ENCODE measurements at places on chromosomes 16 and 17.

- no peak for DNase-seq
Observed at GRCh38 chr16:50800074-50800473, 58.2 kb downstream of the CYLD start.

- DNase-seq, result peak; percentile 22
Observed at GRCh38 chr16:24409045-24409444, 130.3 kb upstream of the RBBP6 start.

DNA sequence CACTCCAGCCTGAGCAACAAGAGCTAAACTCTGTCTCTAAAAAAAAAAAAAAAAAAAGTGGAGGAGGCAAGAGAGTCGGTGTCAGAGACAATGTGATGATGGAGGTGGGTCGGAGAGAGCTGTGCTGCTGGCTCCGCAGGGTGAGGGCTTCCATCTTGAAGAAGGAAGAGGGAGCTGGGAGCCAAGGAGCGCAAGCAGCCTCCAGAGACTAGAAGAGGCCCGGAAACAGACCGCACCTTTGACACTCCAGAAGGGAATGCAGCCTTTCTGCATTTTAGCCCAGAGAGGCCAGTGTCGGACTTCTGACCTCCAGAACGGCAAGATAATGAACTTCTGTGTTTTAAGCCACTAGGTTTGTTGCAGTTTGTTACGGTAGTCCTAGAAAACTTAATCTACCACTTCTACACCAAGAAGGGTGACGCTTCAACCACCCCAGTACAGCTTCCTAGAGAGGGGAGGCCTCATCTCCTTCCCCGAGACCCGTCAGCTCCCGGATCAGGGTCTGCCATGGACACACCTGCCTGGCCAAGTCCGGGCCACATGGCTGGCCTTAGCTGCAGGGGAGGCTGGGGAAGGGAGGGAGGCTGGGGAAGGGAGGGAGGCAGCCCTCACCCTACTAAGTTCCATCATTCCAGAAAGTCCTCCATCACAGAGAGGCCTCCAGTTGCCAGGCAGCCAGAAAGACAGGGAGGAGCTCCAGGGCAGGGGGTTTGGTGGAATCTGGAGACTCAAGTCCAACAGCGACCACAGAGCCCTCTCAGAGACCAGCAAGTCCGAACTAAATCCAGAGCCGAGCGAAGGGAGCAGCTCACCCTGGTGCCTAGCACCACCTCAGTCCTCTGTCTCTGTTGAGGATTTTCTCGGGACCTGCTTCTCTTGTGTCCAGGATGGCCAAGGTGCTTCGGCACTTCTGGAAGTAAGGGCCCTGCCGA lies 13.2 kb upstream of the RBFOX3 start:
- no peak for DNase-seq

DNA sequence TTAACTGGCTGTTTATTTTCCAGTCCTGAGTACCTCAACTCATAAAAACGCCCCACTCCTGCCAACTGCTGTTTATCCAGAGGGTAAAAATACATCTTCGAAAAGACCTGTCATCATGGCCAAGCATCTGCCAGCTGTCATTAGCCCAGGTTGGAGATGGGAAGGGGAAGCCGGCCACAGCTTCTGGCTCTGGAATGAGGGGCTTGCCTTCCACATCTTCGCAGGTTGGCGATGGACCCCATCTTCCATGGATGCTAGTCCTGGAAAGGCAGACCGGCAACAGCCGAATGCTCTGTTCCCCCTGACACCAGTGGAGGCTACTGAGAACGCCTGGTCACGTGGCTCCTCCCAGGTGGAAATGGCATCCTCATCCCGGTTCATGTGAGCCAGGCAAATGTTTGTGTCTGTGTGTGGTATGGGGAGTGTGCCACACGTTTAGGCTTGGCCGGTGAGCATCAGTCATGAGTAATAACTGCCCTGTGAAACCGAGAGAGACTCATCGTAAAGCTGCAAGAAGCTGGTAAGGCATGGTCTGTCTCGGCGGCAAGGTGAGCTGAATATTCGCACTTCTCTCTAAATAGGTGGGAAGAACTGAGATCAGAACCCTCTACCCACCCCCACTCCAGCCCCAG lies 420 bp upstream of the KRTAP17-1 start:
- peak; percentile 40 for DNase-seq

GRCh38 chr17:69105907-69106730 lies 35.6 kb downstream of the ABCA6 start:
- no peak for DNase-seq

DNA sequence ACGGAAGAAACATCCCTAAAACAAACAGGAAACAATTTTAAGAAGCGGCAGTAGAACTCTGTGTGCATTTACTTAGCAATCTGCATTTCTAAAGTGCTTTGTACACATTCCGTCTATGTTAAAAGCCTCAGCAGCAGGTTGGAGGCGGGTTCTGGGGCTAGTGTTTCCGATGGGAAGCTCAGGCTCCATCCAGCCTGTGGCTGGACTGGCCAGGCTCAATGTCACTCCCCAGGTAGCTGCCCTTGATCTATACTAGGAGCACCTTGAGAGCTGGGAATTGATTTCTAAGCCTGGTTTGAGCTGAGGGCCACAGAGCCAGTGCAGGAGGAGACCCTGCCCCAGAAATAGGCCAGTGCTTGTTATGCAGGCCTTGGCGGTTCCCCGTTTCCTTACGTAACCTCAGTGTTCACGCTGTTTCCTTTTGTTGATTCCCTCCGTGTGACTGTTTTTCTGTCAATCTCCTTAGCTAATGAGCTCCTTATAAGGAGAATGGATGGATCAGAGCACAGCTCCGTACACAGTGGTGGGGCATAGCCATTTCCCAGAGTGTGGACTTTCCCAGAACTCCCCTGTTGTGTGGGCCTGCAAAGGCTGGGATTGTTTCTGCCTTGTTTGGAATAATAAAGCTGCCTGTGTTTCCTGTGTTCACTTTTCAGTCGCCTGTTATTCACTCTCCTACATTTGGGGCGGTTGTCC lies 21.4 kb downstream of the ADORA2B start:
- peak; percentile 71 for DNase-seq

DNA sequence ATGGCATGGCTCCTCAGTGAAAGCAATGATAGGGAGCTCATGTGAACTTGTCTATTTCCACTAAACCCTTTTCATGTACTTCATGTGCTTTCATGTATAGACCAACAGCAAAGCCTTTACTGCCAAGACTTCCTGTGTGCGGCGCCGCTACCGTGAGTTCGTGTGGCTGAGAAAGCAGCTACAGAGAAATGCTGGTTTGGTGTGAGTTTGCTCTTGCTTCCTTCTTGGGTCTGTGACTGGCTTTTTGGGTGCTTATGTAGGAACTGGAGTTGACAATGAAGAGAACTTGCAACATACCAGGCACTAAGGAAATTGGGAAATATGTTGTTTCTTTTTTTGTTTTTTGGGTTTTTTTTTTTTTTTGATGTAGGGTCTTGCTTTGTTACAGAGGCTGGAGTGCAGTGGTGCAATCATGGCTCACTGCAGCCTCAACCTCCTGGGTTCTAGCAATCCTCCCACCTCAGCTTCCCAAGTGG lies 5.7 kb downstream of the SNX11 start:
- DNase-seq, result no peak

DNA sequence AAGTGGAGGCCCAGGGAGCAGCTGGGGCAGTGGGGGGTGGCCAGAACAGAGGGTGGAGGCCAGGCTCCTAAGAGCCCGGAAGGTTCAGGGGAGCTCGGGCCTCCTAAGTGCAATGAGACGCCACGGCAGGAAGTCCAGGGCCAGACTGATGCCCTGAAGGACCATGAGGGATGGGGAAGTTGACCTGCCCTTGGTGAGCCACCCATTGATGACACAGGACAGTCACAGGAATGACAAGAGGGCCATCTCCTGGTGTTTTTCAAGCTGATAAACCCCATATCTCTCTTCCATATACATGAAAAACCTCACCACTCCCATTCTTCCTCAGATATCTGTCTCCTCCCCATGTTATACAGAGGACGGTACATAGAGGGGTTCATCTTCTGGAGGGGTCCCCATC lies 5.8 kb upstream of the MRPL58 start:
- peak; percentile 10 for DNase-seq

- no peak for DNase-seq
Observed at GRCh38 chr17:72458301-72458700, 337.5 kb downstream of the SOX9 start.

GRCh38 chr17:45440161-45440778 lies 7.6 kb upstream of the ARHGAP27 start:
- peak; percentile 82 for DNase-seq

GRCh38 chr17:42342242-42343008 lies 45.8 kb downstream of the STAT3 start:
- no peak for DNase-seq

GRCh38 chr17:45645330-45645729 lies 138.8 kb upstream of the CRHR1 start:
- no peak for DNase-seq

DNA sequence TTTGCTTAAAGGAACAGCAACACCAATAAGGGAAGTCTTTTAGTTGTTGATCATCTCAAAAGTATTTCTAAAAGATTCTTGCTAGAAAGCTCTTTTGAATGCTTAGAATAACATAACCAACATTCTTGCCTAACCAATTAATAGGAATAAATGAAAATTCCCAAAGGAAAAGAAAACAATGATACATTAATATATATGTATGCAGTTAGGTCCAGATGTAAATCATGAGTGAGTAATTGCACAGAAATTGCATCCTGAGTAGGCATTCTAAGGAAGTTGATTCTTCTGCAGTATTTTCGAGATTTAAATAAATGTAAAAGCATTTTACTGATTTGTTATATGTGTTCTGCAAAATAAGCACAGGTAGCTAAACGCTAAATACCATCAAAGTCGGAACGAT lies 22.1 kb downstream of the COX10 start:
- no peak for DNase-seq

- DNase-seq, result no peak
Observed at GRCh38 chr17:17412326-17412725, 64.5 kb upstream of the MED9 start.

DNA sequence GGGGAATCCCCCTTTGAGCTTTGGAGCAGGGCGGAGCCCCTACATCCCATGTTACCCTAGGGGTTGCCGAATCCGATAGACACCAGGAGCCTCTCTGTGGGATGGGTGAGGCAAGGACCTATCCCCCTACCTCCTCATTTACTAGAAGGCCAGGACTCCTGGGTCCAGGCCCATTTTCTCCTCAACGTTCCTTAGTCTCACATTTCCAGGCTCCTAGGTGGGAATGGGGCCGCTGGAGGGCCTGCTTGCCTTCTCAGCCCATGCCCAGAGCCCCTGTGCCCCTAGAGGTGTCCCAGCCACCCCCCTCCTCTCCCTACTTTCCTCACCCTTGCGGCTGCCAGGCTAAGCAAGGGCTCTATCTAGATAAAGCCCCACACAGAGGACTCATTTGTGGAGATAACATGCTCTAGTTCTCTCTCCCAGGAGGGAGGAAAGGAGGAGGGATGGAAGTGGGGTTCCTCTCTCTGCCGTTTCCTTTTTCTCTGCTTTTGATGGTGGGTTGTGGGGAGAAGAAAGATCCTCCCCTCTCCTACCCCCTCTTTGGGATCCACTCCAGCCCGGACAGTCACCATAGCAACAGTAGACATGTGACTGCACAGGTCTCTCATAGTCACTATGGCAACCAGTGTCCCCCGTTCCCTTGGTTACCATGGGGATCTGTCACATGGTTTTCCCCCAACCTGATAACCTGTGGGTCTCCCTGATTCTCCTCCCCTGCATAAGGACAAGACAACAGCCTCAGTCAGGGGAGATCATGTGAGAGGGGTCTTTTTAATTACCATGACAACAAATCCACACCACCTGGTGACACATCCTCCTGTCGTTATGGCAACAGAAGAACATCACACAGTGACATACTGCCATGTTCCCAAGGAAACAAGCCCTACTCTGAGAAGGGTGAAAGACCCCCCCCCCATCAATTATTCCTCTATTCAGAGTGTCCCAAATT lies 5.2 kb downstream of the CACNA1G start:
- peak; percentile 60 for DNase-seq

GRCh38 chr16:89094880-89095258 lies 1.2 kb downstream of the ACSF3 start:
- DNase-seq, result no peak

DNA sequence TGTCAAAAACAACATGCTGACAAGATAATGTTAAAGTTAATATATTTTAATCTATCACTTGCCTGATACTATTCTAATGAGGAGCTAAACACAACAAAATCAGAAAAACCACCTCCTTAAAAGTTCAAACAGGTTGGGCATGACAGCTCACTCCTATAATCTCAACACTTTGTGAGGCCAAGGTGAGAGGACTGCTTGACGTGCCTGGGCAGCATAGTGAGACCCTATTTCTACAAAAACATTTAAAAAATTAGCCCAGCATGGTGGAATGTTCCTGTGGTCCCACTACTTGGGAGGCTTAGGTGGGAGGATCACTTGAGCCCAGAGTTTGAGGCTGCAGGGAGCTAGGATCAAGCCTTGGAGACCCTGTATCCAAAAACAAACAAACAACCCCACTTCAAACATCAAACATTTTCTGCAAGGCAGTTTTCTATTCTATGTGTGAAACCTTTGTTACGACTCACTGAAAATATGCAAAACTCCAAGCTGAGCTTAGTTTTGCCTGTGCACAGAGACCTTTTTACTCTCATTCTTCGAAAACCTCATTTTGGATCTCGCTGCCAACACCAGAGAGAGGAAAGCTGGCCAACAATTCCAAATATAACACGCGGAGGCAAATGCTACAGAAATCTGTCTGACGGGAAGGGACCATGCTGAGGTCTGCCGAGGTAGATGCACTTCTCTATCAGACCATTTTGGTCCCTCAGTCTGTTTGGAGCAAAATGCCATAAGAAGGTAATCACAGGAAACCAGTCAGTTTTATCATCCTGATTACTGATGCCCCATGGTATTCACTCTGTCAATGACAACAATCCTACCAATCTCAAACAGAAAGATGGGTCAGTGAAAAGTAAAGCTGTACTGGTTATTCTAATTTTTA lies 6.2 kb downstream of the PHF12 start:
- no peak for DNase-seq

GRCh38 chr16:79767421-79768275 lies 167.1 kb upstream of the MAF start:
- no peak for DNase-seq

DNA sequence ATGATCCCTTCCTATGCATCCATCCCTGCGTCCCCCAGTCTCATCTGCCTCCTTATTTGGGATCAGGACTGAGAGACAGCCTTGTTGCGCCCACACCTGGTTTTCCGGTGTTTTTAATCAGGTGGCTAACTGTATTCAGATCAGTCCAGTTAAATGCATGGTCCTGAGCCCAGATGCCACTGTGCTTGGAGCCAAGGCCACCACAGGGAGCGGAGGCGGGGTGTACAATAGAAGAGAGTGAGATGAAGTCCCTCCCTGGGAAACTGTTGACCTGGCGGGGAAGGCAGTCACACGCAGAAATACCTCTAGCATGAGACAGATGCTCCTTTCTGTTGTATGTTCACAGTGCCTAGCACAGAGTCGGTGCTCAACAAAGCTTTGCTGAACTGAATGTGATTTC lies 6.3 kb downstream of the RCVRN start:
- no peak for DNase-seq

GRCh38 chr17:55410722-55411462 lies 10.7 kb downstream of the MMD start:
- no peak for DNase-seq

DNA sequence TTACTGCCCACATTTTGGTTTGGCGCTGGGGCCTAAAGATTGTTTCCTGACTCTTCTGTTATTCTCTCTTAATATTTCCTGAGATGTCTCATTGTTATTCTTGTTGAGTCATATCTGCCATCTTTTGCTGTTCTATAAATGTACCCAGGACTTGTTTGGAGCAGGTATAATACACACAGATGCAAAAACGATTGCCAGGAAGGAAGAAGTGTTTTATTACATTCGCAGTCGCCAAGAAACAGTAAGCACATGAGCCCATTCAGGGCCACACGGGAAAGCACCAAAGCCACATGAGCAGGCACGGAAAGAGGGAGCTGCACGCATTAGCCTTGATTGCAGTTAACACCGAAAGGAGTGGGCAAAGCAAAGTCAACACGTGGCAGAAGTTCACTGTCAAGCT lies 70.2 kb downstream of the ARHGAP44 start:
- no peak for DNase-seq

GRCh38 chr16:10200637-10201586 lies 18.7 kb upstream of the GRIN2A start:
- DNase-seq, result no peak
